C1 segment of cervical spinal cord (tissue), 14 donors: ENCODE measurements at places on chromosomes 12 and 14.
A peak's percentile ranks its signal among the peaks of the same experiment; 100 is the strongest.

DNA sequence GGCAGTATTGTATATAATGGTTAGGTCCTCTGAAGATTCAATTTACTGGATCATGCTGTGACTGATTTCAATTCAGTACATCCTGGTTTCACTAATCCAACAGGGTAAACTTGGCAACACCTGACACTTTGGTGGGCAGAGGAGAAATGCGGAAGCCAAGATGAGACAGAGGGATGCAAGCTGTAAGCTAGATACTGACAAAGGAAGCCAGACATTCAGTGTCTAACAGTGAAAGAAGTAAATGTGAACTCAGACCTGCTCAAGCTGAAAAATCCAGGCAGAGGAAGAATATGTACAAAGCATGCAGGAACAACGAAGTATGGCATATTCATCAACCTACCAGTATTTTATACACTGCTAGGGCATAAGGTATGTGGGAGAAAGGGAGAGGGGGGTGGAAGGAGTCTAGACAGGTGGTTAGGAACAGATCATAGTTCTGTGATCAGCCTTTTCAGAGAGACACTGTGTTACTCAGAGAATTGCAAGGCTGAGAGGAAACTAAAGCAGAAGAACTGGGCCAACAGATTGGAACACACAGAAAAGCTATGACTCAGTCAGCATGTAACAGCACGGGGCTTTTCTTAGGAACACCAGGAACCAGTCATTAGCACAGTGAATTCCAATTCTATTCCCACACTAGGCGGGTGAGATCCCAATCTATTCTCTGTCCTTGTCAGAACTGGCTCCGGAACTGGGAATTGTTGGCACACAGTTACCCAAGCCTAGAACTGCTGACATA is 40.3 kb downstream of the NELL2 start:
- no peak for DNase-seq

DNA sequence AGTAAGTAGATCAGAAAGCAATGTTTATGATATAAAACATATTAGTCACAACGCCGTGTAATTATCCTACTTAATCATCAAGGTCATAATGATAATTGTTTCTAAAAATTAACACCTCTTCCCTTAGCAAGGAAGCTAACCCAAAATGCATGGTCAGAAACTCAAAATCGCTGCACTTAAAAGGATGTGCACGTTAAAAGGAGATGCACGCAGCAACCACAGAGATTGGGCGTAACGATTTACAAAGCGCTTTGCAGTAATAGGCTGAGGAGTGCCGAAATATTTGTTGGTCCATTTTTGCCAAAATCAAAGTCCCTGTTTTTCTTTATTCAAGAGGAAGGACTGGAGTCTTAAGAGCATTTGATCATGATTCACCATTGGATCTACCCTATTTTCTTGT is 1077.2 kb downstream of the VRK1 start:
- no peak for DNase-seq

DNA sequence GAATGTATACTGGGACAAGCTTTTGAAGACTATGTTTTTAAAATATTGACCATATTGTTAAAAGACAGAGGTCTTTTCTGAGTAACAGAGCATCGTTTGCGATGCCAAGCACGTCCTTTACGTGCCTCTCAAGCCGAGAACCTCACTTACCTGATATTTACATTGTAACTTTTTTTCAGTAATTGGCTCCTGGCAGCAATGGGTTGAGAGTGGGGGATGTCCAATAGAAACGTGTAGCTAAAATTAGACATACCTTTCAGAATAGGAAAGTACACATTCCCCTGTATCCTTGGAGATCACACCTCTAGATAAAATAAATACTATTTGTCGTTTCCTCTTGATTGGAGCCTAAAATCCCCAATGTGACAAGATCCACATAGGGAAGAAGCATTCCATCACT is 222.2 kb upstream of the RGS6 start:
- no peak for DNase-seq

DNA sequence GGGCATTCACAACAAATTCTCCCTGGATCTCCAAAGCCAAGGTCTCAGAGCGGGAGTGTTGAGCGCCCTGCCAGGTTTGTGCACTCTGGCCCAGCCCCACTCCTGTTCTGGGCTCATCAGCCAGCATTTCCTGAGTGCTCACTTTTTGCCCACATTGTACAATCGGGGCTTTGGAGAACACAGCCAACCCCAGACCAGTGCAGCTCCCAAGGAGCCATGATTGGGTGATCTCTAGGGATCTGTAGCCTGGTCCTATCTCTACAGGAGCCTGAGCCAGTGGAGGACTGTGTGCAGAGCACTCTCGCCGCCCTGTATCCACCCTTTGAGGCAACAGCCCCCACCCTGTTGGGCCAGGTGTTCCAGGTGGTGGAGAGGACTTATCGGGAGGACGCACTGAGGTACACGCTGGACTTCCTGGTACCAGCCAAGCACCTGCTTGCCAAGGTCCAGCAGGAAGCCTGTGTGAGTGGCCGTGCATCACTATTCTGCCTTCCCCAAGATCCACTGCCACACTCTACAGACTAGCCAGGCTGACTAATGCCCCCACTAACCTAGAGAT is 2.8 kb downstream of the ARHGEF40 start:
- DNase-seq: no peak

- no peak for DNase-seq
Measured at GRCh38 chr12:124720681-124721500, 142.8 kb downstream of the SCARB1 start.

GRCh38 chr12:57182918-57183575 is 33.5 kb upstream of the NXPH4 start:
- DNase-seq: peak; percentile 65

GRCh38 chr12:10563002-10563401 is 50.4 kb downstream of the MAGOHB start:
- DNase-seq: no peak

DNA sequence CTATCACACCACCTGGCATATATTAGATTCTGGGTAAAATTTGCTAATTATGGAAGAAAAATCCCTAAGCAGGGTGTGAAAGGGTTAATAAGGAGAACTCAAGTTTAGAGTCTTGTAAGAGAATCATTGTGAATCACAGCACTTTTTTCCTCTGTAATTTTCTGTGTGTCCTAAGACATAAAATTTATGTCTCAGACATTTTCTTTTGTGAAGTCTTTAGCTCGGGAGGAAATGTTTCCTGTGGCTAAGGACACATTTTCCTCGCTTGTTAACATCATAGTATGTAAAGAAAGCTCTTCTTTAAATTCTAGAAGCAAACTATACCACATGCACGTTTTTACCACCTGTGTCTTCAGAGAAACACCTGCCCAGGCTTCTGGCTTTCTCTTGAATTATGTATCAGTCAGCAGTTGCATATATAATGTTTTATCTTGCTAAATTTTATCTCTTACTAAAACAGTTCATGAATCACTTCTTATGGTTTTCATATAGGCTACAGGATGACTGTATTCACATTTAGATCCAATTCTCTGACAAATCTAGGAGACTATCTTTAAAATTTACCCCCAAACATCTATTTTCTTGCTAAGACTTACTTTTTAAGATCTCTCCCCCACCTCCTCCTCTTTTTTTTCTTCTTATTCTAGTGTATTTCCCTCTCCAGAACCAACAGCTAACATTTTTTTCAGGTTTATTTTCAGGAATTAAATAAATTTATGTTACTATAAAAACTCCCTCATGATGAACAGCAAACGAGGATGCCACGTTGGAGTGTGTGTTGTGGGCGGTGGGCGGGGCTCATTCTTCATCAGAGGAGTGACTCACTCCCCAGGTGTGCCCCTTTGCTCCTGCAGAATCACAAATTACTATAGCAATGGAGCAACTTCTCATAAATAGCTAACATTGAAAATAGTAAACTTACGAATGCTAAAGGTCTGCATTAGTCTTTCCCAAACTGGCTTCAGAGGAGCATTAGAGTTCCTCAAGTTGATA is 11.6 kb upstream of the CSRP2 start:
- no peak for DNase-seq

DNA sequence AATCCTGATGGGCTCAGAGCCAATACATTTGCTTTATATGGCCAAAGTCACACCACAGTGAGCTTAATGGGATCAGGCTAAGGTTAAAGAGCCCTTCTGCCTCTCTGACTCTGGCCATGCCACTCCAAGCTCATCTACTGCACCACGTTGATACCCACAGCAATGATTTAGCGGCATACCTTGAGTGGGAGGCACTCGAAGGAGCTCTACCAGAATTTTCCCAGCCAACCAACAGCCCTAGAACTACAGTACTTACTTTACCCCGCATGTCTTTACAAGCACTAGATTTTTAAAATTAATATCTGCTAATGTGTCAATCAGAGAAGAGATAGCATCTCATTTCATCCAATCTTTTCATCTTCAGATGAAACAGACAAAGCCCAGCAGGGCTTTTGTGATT is 300.5 kb downstream of the GRIN2B start:
- no peak for DNase-seq
